ENCODE measurements at places on chromosomes 7 and 10. TPM values are rescaled to one million over a fixed set of nuclear protein-coding genes. Genes with fewer than 3 reads are reported as not detected.

DNA sequence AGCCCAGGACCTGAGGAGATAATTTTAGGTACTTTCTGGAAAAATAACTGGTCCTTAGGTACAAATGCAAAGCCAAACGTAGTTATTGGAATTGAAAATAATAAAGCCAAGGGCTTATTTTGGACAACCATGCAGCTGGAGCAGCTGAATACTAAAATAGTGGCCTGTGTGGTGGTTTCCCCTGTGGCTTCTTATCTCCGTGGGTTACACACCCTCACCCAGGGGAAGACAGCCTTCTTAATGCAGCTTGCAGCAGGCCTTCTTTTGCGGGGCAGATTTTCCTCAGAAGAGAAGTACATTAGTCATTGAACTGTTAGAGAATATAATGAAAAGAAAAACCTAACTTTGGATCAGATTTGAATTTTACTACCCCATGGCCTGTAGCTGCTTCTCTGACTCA, 133.5 kb downstream of the ST7 start:
- DNase-seq = peak; percentile 36

GRCh38 chr10:128469515-128469914, 343.3 kb upstream of the MKI67 start:
- DNase-seq = no peak

ECHDC3 gene
- 0.86 TPM for total RNA-seq

GRCh38 chr7:31456646-31457368, 57.1 kb upstream of the ITPRID1 start:
- DNase-seq = no peak

- DNase-seq = no peak
Measured at GRCh38 chr7:140611641-140612040, 29.0 kb downstream of the DENND2A start.

HTR5A gene
- total RNA-seq = not detected

HPSE2 gene
- 0.12 TPM for total RNA-seq

NUTM2A gene
- not detected for total RNA-seq
